HFFc6 (cell line): ENCODE measurements at places on chromosomes 4 and X. TPM values are rescaled to one million over a fixed set of nuclear protein-coding genes. Genes with fewer than 3 reads are reported as not detected.

ZFP92 gene
- 0.11 to 0.48 TPM (median 0.38 TPM) in 3 replicates for total RNA-seq

DNA sequence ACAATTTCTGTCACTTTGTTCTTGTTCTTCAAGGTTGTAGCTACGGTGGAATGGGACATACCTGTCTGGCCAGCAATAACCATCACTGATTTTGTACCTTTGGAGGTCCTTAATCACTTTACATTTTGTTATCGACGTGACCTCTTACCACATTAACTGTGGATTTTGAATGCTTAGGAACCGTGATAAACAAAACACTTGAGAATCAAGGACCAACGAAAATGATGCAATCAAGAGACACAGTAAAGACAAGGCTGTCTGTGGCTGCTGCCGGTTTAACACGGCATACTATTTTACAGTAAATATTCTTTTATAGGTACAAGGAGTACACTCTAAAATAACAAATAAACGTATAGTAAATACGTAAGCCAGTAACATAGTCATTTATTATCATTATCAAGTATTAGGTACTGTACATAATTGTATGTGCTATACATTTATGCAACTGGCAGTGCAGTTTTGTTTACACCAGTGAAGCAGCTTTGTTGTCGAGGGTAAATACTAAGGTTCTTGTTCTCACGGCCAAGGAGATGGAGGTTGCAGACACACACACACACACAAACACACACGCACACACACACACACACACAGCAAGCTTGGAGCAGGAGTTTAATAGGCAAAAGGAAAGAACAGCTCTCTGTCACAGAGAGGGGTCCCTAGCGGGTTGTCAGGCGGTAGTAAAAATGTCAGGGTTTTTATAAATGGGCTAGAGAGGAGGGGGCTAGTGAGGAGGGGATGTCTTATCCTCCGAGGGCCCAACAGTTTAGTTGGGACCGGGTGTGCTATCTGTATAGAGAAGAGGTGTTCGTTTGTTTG lies 194.7 kb upstream of the CXorf51B start:
- H3K4me3 ChIP-seq = no peak overlapping the region
- H3K27me3 ChIP-seq = no peaks in the 10 kb centered on the region
- H3K4me1 ChIP-seq = no peaks in the 10 kb centered on the region
- no peak for DNase-seq

DNA sequence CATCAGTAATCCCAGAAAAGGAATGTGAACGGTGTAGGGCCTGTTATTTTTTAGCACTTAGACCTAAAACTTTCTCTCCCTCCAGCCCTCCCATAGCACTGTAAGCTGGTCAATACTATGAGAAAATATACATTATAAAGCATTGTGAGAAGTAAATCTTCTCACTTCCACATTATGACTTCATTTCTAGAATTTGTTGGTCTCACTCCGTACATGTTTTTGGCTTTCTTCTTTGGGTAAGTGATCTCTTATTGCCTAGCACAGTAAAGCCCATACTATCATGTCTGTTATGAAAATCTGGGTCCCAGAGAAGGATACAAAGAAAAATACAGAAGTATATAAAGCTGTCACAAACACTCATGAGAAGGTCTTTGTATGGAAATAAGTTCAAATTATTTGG lies 1851.1 kb upstream of the IGFBP7 start:
- no peak for DNase-seq
- H3K27me3 ChIP-seq = no peaks in the 10 kb centered on the region

- H3K27ac ChIP-seq = no peak overlapping the region
- no peaks in the 10 kb centered on the region for H3K4me1 ChIP-seq
- no peaks in the 10 kb centered on the region for H3K36me3 ChIP-seq
- H3K27me3 ChIP-seq = peaks cover 31% of the 10 kb centered on the region
- no peak overlapping the region for H3K4me3 ChIP-seq
Observed at GRCh38 chr4:6198278-6198677, 2.1 kb downstream of the JAKMIP1 start.

DNA sequence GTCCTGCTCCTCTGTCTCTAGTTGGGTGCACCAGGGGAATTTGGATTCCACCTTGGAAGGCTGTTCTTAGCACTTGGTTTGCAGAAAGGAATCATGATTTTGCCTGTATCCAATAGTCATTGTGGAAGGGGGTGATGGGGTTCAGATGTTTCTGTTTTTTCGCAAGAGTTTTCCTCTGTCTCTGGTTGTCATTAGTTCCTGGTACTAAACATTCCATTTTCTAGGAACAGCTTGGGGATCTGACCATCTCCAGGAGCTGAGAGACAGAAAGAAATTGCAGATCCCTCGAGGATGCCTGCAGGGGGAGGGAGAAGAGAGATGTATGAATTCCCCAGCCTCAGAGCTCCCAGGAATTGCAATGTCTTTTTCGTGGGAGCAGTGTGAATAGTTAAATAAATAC lies 70.9 kb downstream of the CYTL1 start:
- peaks cover 9% of the 10 kb centered on the region; the same call in 1 of the 2 replicates for H3K27me3 ChIP-seq
- H3K27ac ChIP-seq = no peak overlapping the region
- H3K4me1 ChIP-seq = no peaks in the 10 kb centered on the region
- no peak for DNase-seq
- H3K4me3 ChIP-seq = no peak overlapping the region
